Activated T-helper 1 cell treated with anti-CD3 and anti-CD28 coated beads, Interleukin-12 subunit alpha, Interleukin-12 subunit beta, Interleukin-2, Interleukin-4 antibody, amounts not matched to agents 30 ng/mL and 10 ng/mL and 1 ng/mL, durations not matched to agents 14 hours and 24 hours and 36 hours (primary cell): ENCODE measurements at places on chromosomes 5 and 9. TPM values are rescaled to one million over a fixed set of nuclear protein-coding genes. Genes with fewer than 3 reads are reported as not detected.

RNF44 gene
- 78.0 and 80.3 TPM in 2 replicates for total RNA-seq

SLC6A7 gene
- total RNA-seq, result not detected in 2 replicates

RPL12 gene
- total RNA-seq, result 1,157 and 1,162 TPM in 2 replicates

TLR4 gene
- total RNA-seq, result not detected in 2 replicates

CTSV gene
- 0.24 and 0.31 TPM in 2 replicates for total RNA-seq

SHISAL2B gene
- not detected in 2 replicates for total RNA-seq

AMACR gene
- 6.8 and 7.1 TPM in 2 replicates for total RNA-seq
